ENCODE measurements at places on chromosomes 2 and 18. TPM values are rescaled to one million over a fixed set of nuclear protein-coding genes. Genes with fewer than 3 reads are reported as not detected.

Gene CHRND
- total RNA-seq: not detected

Gene GAD1
- total RNA-seq: 6.9 TPM

GRCh38 chr2:182302174-182302573 is 124.7 kb downstream of the PDE1A start:
- DNase-seq: no peak

DNA sequence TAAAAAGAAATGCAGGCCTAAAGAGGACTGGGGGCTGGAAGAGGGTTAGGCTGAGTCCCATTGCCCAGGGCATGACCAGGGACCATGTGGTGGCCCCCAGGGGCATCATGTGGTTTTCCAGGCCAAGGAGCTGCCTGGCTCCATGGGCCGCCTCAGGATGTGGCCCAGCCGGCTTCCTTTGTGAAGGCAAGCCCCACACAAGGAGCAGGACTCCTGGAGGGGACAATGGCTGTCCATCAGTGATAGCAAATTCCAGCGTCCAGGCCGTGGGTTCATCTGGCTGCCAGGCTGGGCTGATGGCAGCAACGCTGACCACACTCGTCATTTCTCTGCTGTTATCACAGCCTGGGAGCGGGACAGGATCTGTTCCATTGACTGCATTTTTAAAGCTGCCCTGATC is 82.5 kb downstream of the GBX2 start:
- DNase-seq: no peak
